ENCODE measurements at places on chromosomes 11 and 22.

DNA sequence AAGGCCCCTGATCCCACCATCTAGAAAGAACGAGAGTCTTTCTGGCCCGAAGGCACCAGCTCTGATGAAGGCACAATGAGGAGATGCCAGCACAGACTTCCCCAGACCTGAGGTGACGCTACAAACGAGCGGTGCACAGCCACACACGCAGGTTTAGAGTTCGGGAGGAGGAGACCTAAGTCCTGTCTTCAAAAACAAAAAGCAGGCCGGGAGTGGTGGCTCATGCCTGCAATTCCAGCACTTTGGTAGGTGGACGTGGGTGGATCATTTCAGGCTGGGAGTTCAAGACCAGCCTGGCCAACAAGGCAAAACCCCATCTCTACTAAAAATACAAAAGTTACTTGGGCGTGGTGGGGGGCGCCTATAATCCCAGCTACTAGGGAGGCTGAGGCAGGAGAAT, 9.5 kb downstream of the LTO1 start:
- no peak for DNase-seq

DNA sequence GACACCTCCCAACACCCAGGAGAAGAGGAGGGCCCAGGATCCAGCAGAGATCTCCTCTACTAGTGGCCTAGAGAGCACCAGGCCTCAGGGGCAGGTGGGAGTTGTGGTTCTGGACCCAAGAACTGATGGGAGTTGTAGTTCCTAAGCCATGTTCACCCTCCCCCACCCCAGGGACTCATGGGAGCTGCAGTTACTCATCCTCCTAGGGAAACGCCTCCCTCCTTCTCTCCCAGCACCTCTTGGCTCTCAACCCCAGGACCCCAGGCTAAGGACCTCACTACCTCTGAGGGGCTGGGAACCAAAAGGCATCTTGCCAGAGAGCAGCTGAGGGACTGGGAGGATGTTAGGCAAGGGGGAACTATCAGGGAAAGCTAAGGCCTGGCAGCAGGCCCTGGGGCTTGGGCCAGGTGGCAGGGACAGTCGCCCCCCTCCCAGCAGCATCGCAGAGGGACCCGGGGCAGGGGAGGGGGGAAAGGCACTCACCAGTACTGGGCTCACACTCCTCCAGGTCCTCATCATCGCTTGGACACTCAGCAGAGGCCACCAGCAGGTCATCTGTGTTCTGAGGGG, 28.9 kb downstream of the SLC22A12 start:
- DNase-seq: no peak

- no peak for DNase-seq
These were observed 3.1 kb downstream of the EIF3M start for GRCh38 chr11:32586576-32587190.

DNA sequence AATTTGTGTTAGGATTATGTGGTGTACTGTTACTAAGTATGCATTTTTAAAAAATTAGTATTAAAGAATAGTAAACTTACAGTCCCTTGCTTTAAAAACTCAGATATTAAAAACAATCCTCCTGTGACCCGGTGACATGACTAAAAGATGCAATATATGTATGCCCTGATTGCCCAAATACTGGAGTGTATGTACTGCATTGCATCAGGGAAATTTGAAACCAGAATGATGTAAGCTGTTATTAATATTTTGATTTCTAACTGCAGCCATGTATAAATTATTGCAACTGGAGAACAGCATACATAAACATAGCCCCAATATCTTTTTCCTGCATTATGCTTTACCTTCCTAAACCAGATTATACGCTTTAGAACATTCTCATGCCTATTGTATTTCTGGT, 3.7 kb upstream of the HSPA8 start:
- no peak for DNase-seq

DNA sequence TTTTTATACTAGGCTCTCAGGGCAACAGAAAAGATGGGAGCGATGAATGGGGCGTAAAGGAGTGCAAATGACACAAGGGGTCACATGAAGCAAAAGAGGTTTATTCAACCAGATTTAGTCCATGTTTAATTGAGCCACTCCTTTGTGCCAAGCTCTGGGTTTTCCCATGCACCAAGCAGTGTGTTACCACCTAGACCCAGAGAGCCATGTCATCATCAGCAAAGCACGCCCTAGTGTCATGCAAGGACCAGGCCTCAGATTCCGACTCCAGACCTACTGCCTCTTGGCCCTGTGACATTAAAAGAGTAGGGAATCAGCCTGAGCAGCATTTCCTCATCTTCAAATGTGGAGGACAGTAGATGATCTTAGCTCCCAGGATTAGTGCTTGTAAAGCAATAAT, 1.1 kb upstream of the IGLL5 start:
- DNase-seq: no peak
